ENCODE measurements at places on chromosomes 13 and 19.

DNA sequence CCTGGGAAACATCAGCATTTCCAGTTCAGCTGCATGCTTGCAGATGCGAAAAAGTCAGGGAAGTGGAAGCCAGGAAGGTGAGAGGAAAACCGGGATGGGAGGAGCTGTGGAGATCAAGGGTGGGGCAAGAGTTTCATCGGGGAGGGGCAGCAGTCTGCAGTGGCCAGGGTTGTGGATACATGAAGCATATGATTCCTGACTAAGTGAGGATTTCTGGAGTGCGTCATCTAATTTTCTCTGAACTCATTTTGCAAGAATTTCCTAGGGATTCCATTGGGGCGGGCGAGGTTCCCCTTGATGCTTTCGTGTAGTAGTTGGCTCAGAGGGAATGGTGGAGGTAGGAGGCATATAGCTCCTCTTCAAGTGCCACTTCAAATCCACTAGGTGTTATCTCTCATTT lies 344.1 kb upstream of the TMTC4 start:
- DNase-seq = no peak

DNA sequence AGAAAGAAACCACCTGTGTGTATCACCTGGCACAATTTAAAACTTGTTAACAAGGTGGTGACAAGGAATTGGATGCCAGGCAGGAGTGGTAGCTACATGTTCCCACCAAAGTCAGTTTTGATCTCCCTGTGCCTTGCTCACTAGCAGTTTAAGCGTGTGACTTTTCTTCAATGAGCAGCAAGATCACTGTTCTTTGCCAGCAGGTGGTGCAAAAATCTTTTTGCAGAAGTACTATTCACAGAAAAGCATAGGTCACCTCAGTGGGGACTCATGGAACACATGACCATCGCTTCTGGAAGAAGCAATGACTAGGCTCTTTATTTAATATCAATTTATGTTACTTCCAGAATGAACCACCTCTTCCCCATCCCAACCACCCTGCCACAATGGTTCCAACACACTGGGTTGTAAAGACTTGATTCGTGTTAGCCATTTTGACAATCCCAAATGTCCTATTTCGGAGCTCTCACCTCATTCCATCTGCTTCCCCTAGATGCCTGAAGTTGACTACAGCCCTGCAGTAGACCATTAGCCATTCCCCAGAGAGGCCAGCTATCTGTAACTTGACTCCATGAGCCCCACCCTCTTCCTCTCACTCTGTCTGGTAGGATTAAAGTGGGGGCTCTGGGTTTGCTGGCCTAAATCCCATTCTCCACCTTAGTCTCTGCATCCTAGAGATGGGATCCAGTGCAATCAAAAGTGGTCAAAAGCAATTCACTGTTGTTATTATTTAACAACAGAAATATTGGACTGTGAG lies 59.1 kb upstream of the TNFRSF19 start:
- DNase-seq = no peak

- DNase-seq = no peak
These were observed 9.1 kb downstream of the ZNF653 start for GRCh38 chr19:11496391-11497163.

DNA sequence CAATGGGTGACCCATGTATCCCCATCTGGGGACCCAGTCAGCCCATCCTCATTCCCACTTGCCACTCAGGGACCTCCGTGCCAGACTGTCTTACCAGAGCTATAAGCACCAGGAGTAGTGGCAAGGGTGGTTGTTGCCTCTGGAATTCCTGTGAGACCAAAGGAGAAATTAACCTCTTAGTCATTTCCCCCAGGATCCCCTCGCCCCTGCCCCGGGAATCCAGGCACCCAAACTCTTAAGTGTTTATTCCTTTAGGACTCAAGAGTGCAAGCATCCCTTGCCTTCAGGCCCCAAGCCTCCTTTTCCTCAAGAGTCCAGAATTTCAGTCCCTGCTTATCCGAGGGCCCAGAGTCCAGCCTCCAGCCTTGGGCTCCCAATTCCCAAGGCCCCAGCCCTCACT lies 9.2 kb downstream of the NTN5 start:
- DNase-seq = no peak

DNA sequence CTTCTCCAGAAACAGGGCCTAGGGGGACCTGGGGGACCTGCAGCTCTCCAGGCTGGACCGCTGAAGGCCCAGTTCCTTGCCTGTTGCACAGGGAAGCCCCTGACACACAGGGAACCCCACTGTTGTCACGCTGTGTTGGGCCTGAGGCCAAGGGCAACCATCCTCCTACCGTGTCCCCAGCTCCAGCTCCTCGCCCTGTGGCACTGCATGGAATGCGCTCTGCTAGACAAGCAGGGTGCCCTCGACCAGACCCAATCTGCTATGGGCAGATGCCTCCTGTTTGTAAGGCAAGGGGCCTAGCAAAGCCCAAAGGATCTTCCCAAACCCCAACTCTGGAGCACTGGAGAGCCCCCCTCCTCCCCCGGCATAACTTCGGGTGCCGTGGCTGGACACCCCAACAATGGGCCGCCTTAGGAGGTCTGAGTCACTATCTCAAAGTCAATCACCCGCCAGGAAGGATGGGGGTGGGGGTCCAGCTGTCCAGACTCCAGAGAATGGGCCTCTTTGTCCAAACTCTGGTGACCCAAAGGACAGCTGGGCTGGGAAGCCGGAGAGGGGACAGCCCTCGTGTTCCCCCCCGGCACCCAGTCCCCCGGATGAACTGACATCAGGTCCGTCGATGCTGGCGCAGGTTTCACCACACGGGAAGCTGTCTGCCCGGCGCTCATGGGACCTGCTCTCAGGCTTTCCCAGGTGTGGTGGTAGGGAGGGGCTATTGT lies 3.7 kb downstream of the BRSK1 start:
- no peak for DNase-seq

- DNase-seq = peak; percentile 52
These were observed 569 bp upstream of the MCF2L start for GRCh38 chr13:112968380-112968909.

GRCh38 chr19:18815673-18816072 lies 16.1 kb upstream of the UPF1 start:
- no peak for DNase-seq

DNA sequence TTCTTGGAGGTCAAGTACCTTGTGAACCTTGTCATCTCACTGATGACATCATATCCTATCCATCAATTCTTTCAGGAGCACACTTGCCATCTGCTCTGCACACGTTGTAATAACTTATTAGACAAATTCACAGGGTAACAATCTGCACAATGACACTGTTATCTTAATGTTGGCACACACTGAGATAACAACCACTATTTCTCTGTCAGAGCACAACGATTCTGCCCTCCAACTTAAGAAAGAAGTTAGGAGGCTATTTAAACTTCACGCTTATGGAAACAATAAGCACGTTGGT lies 351.3 kb downstream of the DACH1 start:
- DNase-seq = no peak

DNA sequence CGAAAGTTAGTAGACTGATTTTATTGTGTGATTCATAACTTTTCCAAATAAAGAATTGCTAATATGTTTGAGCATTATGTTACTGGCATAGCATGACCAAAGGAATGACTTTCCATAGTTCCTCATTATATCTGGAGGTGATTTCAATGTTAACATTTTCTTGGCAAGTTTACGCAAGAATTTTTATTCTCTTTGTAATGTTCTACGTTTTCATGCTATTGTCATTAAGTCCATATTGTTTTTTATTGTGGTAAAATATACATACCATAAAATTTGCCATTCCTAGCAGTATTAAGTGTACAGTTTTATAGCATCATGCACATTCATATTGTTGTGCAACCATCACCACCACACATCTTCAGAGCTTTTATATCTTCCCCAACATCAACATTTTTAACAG lies 14.8 kb downstream of the KCTD12 start:
- DNase-seq = no peak

GRCh38 chr19:17951157-17951989 lies 15.5 kb upstream of the KCNN1 start:
- DNase-seq = no peak

DNA sequence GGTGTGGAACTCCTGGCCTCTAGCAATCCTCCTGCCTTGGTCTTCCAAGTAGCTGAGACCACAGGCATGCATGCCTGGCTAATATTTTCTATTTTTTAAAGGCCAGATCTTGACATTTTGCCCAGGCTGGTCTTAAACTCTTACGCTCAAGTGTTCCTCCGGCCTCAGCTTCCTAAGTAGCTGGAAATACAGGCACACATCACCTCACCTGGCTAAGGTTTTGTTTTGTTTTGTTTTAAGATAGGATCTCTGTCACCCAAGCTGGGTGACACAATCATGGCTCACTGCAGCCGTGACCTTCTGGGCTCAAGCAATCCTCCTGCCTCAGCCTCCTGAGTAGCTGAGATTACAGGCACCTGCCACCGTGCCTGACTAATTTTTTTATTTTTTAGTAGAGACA lies 5.5 kb upstream of the RLN3 start:
- no peak for DNase-seq

DNA sequence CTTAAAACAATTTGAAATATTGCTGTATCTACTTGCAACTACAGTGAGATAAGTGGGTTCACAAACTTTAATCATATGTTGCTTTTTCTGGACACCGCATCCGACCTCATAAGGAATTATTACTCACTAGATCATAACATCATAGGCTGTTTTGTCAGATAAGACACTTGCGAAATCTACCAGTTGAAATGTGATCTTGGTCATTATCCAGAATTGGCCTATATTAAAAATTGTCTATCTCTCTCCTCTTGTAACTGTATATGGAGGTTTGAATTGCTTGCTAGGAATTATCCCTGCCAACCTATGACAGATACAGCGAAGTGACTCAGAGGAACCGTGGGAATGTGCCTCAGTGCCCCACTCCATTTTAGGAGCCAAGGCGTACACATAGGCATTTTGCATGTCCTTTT lies 117.0 kb upstream of the POSTN start:
- DNase-seq = no peak

DNA sequence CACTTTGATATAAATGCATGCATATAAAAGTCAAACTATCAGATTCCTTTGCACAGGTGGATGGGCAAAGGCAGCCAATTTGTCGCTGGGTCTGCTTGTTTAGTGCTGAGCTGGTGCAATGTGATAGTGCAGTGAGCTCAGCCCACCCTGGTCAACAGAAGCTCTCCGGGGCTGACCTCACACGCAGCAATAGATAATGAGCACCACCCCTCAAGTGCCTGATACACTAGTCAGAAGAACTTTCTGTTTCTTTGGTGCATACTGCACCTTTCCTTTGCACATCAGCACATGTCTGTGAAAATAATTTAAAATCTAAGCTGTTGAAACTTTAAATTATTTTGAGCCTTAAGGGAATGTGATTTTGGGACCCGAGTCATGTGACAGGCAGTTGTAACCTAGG lies 20.2 kb downstream of the ATP8A2 start:
- no peak for DNase-seq

DNA sequence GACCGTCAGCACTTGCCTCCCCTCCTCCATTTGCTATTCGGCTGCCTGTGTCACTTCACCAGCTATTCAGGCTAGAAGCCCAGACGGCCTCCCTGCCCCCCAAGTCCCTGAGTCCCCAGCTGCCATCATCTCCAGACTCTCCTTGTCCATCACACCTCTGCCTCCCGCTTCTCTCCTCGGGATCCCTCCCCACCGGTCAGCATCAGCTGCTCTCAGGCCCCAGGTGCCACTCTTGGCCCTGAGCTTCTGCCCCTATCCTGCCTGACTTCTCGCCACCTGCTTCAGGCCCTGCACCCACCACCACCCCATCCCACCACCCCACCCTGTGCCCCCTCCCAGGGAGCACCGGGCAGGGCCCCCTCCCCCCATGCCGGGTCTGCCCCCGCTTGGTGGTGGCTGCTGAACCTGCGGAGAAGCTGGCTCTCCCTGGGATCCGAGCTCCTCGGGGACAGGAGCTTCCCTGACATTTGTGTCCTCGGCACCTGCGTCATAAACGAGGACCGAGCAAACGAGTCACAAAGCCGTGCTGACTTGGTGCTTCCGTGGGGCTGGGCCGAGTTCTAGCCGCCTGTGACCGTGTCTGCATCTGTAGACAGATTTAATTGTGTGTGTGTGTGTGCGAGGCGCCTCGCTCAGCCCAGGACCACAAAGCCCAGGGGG lies 70.3 kb upstream of the MCF2L start:
- DNase-seq = peak; percentile 27

DNA sequence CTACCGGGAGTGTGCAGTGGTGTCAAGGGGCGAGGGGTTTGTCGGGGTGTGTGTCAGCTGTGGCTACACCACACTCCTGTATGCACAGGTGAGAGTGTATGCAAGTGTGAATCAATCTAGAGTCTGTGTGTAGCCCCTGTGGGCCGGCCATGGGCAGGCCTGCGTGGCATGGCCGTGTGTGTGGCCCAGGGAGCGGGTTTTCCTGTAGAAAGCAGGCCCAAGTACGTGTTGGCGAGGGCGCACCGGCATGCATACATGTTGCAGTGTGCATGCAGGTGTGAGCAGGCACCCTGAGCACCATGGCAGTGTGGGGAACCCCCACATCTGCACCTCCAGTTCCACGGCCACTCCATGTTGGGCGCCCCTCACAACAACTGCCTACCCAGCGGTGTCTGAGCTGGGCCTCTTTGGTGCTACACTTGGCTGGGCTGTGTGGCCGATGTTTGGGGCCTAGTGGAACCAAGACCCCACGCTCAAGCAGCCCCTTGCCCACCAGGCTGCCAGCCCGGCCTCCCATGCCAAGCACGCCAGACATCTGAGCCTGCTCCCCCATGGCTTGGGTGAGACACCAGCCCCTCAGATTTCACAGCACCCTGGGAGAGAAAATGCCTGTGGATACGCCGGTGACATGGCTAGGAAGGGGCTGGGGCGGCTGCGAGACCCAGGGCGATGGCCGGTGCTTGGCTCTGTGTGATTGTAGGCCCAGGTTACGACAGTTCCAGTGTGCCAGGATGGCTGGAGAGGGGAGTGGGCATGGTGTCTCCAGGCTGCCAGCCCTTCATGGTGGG lies 2.1 kb downstream of the NFIX start:
- peak; percentile 45 for DNase-seq

DNA sequence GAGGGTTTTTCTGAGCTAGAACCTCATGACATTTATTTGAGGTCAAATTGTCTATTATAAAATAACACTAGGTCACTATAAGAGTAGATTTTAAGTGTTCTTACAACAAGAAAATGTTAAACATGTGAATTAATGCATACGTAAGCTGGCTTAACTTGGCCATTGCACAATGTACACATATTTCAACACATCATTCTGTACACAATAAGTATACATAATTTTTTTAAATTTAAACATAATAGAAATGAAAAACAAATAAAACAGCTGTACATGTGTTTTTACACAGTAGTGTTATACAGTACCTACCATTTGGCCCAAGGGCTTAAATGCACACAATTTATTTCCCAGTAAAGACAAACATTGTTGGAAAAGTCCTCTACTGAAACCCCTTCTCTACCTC lies 269.9 kb downstream of the DACH1 start:
- no peak for DNase-seq

Data from left hindlimb (tissue), 1 donor.